Skin of body (tissue), 3 donors: ENCODE measurements at places on chromosomes 2 and 18.

DNA sequence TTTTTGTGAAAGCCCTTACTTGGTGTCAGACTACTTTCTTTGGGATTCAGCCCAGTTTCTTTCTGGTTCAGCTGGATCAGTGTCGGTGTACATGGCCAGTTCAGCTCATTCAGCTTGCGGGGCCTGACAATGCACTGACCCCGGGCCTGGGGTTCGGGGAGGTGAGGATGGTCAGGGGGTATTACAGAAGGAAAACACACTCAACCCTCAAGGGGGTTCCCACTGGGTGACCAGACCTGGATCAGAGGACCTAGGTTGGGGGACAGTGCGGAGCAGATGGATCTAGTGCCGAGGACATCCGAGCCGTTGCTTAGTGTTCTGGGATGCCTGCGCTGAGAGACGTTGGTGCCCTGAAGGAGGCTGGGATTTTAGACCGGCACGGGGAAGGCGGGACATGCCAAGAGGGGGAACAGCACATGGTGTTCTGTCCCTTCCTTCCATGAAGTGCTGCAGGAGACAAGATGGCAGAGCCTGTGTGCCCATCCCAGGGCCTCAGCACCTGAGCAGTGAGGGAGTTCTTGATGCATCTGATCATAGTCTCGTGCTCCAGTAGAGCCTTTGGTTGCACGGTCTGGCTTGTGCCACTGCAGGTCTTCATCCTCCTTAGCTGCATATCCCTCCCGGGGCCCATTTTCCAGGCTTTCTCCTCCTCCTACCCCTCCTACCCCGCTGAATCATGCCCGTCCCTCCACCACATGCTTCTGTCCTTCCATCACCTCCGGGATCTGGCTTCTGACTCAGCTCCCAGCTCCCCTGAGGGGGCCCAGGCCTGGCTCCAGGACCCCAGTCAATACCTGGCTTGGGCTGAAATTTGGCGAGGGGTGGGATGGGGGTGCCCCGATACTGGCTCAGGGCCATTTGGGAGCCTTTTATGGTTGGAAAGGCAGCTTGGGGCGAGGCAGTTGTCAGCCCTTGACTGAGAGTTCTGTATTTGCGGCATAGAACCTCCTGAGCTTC is 18.0 kb downstream of the SPEG start:
- no peak for DNase-seq

DNA sequence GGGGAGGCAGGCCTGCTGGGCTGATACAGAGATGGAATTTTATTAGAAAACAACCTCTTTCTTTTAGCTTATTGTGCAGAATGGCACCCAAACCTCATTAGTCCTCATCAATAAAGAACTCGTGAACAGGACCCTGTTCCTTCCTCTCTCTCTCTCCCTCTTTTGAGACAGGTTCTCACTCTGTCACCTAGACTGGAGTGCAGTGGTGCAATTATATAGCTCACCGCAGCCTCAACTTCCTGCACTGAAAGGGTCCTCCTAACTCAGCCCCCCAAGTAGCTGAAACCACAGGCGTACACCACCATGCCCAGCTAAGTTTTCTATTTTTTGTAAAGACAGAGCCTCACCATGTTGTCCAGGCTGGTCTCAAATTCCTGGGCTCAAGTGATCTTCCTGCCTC is 21.7 kb upstream of the AP1S3 start:
- DNase-seq: no peak

GRCh38 chr2:36965751-36966369 is 476 bp downstream of the STRN start:
- DNase-seq: peak; percentile 53

GRCh38 chr2:56211048-56211447 is 27.3 kb downstream of the CCDC85A start:
- no peak for DNase-seq

DNA sequence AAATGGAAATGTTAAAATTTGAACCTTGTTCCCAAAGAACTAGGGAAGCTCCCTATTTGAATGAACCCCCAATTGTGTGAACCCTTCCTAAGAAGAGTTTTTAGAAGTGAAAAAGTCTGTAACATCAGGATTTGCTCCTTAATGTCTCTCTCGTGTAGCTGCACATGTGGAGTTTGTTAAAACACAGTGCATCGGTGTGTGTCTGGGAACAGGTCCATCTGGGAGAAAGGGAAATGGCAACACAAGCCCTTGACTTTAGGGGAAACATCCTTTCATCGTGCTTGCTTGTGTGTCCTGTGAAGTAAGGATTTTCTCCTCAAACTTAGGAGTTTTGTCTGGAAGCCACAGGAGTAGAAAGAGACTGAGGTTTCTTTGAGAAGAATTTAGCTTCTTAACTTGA is 203.9 kb downstream of the PRKCE start:
- DNase-seq: peak; percentile 61

DNA sequence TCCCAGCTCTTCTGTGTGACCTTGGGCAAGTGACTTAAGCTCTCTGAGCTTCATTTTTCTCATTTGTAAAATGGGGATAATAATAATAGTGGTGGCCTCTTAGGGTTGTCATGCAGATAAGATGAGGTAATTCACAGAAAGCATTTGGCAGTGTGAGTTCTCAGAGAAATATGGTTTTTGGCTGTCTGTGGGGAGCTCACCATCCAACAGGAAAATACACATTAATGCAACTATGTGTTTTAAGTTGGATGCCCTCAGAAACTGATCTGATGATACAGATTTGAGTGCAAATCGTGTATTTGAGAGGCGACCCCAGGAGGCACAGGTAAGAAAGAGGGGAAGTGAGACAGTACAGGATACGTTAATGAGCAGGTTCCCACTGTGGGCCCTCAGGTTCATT is 56.1 kb upstream of the SPRED2 start:
- DNase-seq: no peak

DNA sequence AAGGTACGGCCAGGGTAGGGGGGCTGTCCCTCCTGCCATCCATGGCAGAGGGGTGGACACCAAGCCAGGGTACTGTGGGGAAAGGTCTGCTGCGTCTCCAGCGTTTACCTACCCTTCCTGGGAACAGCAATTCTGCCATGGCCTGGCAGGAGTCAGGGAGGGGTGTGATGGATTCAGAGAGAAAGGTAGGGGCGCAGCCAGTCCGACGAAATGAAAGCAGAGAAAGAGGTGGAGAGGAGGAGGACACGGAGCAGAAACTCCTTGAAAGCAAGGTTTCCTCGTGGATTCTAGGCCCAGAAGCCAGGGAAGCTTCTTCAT is 182.9 kb downstream of the ZFP36L2 start:
- DNase-seq: no peak

GRCh38 chr2:239939736-239940483 is 85.2 kb downstream of the NDUFA10 start:
- DNase-seq: no peak

- DNase-seq: no peak
Observed at GRCh38 chr2:8441371-8441770, 240.5 kb upstream of the ID2 start.

GRCh38 chr2:14781142-14781541 is 148.6 kb downstream of the LRATD1 start:
- DNase-seq: no peak

DNA sequence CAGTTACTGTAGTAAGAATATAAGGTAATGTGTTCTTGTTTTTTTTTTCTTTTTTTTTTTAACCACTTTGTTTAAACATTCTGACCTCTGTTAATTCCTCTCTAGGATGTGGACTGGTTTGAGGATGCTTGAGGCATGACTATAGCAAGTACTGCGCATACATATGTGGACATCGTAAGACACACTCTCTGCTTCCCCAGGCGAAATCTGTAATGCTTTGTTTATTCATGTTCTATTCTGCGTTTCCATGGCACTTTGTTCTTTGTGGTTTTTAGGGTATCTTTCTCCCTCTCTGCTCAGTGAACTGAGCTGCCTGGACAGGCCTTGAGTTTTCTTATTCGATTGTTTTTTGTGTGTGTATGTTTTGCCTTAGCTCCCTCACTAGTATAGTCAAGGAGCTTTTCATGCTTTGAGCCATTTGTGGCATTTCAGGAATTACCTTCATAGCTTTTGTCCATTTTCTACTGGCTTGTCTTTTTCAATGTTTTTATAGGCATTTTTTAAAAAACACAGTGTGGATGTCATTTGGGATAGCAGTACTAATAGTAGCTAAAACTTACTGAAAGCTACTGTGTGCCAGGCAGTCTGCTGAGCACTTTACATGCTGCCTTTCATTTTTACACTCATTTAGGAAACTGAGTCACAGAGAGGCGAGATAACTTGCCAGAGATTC is 1.9 kb upstream of the SH3BP4 start:
- no peak for DNase-seq

DNA sequence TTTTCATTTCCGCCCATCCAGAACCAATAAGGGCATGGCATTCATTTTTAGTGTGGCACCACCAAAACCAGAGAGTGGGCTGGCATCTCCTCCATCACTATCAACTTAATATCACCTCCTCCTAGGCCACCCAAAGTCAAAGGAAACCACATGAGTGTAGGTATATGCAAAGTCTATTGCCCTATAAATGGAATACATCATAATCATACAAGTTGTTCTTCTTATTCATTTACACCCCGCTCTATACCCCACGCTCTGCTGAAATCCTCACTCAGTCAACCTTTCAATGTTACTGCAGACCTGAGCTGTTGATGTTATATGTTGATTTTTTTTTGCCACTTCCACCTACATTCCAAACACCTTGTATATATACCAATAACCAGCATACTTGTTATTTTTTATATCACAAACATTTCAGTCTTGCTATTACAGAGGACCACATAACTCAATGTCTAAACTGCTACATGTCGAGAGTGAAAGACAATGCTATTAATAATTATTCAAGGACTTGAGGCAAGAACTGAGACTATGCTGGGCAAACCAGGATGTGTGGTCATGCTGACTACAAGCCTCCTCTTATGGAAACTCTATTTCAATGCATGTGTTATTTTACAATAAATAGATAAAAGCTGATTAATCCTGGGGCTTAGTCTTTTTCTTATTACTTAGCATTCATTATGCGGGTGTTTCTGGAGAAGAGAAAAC is 466.5 kb upstream of the ID2 start:
- DNase-seq: no peak

GRCh38 chr2:73063909-73064875 is 7.3 kb downstream of the SFXN5 start:
- DNase-seq: no peak

DNA sequence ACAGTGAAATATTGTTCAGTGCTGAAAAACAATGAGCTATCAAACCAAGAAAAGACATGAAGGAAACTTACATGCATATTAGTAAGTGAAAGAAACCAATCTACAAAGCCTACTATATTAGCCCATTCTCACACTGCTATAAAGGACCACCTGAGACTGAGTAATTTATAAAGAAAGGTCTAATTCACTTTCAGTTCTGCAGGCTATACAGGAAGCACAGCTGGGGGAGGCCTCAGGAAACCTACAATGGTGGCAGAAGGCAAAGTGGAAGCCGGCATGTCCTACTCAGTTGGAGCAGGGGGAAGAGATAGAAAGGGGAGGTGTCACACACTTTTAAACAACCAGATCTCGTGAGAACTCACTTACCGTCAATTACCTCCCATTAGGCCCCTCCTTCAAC is 232.1 kb downstream of the TMX3 start:
- DNase-seq: no peak

- no peak for DNase-seq
Observed at GRCh38 chr18:79826966-79827365, 29.2 kb downstream of the KCNG2 start.

DNA sequence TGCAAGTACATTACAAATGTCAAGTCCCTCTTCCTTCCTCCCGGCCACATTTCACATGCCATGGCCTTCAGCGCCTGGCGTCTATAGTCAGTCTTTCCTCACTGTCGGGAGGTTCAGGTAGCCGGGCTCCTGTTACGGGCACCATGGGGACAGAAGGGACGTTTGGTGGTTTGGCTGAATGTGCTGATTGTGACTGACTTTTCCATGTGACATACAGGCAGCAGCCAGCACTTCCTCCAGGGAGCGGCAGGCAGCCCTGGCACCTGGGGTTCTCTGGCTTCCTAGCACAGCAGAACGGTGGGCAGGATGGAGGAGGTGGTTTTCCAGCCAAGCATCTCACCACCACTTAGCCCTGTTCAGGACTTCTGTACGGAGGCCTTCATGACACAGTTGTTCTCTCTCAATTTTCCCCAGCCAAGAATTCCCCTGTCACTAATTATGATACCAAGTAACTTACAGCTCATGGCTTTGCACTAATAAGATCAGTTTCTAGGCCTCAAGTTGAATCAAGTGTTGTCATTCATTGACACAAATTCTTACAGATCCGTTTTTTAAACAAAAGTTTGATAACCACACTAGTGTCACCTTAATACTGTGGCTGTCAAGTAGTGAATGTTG is 83.9 kb upstream of the REV1 start:
- no peak for DNase-seq

DNA sequence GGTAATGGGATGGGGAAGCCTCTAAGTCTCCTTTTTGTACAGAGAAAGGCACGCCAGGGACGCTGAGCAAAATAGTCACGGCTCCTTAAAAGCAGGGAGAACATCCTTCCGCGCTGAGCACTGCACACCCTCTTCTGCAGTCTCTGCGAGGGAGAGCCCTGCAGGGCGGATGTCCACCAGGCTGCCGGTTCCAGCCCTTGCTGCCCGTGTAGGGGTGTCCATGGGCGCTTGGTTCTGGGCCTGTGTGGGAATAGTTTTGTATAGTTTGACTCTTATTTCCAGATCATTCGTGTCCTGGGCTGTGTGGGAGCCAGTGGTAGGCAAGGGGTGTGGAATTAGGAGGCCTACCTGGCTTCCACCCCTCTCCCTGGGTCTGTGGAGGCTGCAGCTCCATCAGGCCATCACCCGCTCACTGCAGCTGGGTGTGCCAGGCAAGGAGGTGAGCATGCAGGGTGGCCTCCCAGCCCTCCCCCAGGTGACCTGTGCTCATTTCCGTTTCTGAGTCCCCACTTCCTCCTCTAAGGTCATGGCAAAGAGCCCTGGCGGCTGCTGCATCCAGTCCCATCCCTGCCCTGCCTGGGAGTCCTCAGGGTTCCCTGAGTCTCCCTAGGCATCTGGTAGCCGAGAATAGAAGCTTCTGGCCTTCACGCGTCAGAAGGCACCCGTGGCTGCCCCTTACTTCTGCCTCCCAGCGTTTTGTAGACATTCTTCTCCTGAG is 202.6 kb downstream of the LDLRAD4 start:
- DNase-seq: no peak

GRCh38 chr2:3102081-3102921 is 275.3 kb downstream of the EIPR1 start:
- no peak for DNase-seq

DNA sequence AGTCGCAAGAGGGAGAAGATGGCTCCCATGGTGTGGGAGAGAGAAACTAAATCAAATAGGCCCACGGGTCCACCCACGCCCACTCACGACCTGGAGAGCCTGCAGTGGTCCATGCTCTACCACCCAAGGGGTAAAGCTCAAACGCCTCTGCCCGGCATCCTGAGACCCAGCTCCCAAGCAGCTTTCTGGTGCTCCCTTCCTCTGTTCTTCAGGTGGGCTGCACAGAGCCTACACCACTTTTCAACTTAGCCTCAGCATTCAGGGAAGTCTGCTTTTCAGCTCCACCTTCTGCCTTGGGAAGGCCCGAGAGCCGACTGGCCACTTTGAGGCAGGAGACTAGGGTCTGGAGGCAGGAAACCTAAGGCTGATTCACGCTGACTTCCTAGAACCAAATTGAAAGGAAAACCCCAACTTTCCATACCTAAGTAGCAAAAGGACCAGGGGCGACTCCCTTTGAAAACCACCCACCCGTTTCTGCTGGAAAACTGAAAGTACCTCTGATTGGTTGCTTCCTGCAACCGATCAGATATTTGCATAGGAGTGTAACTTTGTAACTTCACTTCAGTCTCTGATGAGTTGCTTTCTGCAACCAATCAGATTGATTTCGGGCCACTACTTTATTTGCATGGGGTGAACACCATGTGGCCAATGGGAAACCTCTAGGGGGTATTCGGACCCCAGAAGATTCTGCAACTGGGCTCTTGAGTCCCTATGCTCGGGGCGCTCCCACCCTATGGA is 26.8 kb upstream of the SPATA3 start:
- DNase-seq: no peak

- no peak for DNase-seq
Observed at GRCh38 chr2:42775810-42776209, 11.9 kb upstream of the OXER1 start.
